ENCODE measurements at places on chromosomes 3 and 15.

- no peak for DNase-seq
Measured at GRCh38 chr3:125152951-125153350, 59.6 kb downstream of the SLC12A8 start.

DNA sequence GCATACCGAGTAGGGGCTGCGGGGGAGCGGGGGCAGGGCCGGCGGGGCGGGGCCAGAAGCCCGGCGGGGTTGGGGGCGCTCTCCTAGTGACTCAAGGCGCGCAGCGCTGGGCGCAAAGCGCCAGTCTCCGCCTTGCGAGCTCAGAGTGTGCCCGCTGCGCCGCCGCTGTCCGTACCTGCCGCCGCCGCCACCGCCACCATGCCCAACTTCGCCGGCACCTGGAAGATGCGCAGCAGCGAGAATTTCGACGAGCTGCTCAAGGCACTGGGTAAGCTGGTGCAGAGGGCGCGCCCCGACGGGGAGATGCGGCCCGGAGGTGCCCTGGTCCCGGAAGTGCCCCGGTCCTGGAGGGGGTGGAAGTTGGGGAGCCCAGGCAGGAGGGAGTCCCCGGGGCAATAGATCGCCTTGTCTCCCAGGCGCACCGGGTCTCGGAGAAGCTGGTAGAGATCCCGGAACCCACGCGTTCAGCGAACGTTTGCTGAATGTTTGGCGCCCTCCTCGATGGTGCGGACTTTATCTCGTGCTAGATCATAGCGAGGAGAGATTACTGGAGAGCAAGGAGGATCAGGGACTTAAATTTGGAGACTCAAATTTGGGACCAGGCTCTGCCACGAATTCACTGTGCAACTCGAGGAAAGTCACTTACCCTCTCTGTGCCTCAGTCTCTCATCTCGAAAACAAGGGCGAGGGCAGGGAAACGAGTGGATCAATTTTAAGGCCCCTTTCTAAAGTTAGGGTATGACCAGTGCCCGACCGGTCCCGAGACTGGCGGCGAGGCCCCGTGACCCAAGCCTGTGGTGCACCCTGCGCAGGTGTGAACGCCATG is at the start of gene CRABP1:
Gene CRABP1, plus strand, starts transcription at position 123 of the 826 bp plus-strand sequence. Its CDS starts 76 bp downstream, at position 199.
- DNase-seq = no peak

DNA sequence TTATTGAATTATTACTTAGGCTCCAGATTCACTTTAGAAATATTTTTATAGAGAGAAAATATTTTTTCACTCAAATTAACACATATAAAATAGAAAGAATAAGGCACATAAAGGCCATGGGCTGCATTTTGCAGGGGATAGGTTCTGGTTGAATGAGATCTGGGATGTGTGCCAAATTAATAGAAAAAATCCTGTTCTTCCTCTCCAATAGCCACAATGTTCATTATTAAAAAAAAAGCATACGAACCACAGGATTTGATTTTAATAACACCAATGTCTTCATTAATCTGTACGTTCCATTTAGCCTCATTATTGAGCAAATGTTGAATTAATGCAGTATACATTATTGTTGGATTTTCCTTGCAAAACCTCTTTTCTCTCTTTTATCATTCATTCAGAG is 622.8 kb upstream of the AGTR1 start:
- no peak for DNase-seq

DNA sequence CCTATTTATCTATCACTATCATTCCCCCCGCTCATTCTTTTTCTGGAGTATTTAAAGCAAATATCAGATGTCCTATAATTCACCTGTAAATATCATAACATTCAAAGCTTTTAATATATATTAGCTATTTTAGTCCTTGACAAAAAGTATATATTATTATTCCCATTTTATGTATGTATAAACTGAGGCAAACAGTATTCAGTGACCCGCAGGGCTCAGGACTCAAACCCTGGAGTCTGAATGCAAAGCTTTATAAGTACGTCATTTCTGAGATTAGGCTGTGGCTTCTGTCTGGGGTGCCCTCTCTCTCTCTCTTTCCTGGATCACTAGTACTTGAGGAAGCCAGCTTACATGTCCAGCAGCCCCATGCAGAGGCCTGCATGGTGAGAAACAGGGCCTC is 20.4 kb upstream of the PDCD6IP start:
- no peak for DNase-seq

- no peak for DNase-seq
Measured at GRCh38 chr3:27729748-27730611, 7.9 kb upstream of the EOMES start.
